ENCODE measurements at places on chromosomes 3 and 15.

DNA sequence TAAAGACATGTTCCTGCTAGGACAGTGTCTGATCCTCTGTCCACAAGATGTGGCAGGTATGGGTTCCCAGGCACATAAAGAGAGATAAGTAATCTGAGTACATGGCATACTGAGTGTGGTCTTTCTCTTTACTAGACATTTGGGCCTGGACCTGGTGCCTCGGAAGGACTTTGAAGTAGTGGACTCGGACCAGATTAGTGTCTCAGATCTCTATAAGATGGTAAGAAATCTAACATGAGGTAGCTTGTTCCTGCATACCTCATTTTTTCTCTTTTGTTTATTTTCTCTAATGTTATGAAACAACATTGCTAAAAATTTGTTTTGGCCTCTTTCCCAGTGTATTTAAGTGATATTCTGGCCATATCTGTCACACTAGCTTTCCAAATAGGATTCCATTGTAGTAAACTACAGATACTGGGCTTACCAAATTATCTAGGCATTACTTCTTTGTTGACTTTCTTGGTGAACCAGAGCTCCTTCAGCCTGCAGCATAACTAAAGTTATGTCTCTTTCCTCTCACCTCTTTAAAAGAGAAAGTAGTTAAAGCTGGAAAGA, 309.8 kb upstream of the MANF start:
- DNase-seq, result no peak

- no peak for DNase-seq
These were observed 38.1 kb downstream of the SRGAP3 start for GRCh38 chr3:9211155-9211950.

DNA sequence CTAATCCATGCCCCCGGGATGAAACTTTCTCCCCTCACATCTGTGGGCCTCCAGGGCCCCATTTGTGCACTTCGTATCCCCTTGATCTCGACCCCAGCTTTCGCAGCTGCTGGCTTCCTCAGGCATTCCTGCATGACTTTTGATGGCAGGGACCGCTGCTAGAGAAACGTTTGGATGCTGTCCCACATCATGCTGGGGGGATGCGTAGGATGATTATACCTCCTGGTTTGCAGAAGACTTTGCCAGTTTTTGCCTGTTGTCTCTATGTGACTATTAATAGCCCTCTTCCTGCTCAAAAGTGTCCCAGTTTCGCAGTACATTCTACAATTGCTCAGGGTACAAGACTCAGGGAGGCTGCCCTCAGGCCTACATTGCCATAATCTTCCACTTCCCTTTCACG, 10.4 kb upstream of the KCNAB1 start:
- no peak for DNase-seq

DNA sequence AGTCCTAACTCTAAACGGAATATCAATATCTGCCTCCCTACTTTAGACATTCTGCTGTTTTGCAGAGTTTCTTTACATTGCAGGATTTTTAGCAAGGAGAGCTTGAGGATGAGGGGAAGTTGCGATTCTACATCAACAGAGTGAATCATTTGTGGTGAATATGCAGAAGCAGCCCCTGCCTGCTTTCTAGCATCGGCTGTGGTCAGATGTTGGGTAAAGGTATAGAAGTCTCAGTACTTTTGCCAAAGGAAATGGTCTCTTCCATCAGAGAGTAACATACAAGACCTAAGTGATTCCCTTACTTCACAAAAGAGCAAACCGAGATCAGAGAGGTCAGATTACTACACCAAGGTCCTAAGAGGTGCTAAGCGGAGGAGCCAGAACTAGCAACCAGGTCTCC, 15.2 kb downstream of the ST3GAL6 start:
- no peak for DNase-seq

DNA sequence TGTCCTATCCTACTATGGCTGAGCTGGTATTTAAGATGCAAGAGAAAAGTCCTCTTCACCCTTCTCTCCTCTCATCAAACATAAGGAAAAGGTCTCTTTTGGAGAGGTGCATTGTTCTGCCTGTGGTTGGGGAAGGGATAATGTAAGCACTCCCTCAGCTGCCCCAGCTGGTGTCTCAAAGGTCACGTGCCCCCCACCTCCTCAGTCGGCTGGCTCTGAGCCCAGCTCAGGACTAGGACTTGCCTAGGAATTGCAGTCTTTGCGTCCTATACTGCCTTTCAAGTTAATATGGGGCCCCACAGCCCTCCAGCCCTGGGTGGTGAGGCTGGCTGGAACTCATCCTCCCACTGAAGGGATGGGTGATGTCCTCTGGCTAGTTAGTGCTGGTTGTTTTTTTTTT, 29.7 kb downstream of the OR4F15 start:
- DNase-seq, result no peak

GRCh38 chr15:71048913-71049675, 66.2 kb upstream of the THSD4 start:
- DNase-seq, result peak; percentile 47

All from retinal pigment epithelial cell (primary cell).